ENCODE measurements at places on chromosomes 2 and 18.

GRCh38 chr18:46067438-46068007 is 4.5 kb downstream of the PSTPIP2 start:
- DNase-seq: no peak

- no peak for DNase-seq
Observed at GRCh38 chr18:76455003-76455676, 39.9 kb downstream of the ZNF516 start.

DNA sequence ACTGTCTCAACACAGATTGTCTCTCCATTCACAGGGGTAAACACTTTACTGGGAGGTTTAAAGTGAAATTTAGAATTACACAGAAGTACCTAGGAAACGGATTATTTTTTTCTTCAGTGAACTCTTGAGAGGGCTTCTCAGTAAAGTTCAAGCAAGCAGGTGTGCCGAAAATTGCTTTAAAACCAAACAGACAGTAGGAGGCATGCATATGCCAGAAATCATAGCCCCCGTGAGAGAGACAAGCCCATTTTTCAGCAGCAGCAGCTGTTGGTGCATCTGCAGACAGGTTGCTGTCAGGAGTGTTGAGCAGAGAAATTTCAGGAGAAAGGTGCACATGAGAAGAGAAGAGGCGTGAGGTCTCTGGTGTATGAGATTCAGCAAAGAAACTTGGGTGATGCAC is 2115.5 kb upstream of the CELF4 start:
- no peak for DNase-seq

- DNase-seq: no peak
Observed at GRCh38 chr2:212961255-212961654, 190.2 kb downstream of the IKZF2 start.

DNA sequence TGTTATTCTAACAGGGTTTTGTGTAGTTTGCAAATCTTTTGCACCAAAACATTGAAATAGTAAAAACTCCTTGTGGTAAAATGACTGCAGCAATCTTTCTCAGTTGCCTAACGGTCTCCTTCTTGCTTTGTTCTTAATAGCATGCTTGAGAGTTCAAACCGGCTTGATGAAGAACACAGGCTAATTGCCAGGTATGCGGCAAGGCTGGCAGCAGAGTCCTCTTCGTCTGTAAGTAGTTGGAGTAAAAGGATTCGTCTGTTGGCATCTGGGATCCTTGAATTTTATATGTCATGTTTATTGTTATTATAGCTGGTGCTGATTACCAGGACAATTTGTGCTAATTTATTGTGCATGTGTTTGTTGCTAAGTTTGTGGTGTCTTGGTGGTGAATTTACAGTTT is 138.1 kb downstream of the DTNA start:
- no peak for DNase-seq

GRCh38 chr2:240952496-240953246 is 45.7 kb upstream of the SNED1 start:
- no peak for DNase-seq

GRCh38 chr2:120133572-120134244 is 89.5 kb downstream of the TMEM185B start:
- DNase-seq: no peak

GRCh38 chr18:36582988-36583745 is 245.6 kb downstream of the TPGS2 start:
- no peak for DNase-seq

- no peak for DNase-seq
Observed at GRCh38 chr2:191650896-191651773, 26.8 kb upstream of the NABP1 start.

GRCh38 chr2:96260387-96261260 is 5.2 kb downstream of the TMEM127 start:
- DNase-seq: peak; percentile 27

DNA sequence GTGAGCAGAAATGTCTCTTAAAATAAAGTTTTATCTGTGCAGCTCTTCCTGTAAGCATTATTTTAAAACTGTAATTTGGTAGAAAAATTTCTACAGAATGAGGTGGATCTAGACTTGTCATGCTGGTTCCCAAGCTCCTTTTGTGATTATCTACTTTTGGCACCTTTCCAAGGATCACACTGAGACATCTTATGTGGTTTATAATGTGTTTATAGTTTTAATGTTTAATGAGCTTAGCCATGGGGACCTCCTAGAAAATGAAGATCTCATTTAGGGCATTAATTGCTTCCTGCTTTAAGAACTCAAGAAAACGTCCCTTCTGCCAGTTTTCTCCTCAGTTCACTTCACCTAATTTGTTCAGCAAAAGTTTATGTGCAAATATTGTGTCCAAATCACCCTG is 468.4 kb downstream of the SUCLG1 start:
- no peak for DNase-seq

GRCh38 chr2:61537277-61537949 is 743 bp downstream of the XPO1 start:
- DNase-seq: peak; percentile 55

DNA sequence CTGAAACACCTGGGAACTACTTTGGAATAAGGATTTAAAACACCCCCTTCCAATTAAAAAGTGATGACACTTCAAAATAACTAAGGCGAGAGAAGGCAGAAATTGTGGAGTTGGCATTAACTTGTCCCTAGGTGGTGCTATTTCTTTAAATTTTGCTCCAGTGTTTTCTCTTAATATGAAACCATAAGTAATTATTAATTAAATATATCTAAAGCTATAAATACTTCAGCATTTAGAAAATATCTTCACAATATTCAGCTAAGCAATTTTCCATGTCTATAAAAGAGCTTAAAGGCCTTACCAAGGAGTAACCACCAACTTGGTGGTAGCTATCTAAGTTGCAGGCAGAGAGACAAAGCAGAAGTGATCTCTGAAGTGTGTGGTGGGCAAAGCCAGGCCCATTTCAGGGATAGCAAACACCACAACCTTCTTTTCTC is 186.8 kb upstream of the PGAP1 start:
- DNase-seq: no peak

DNA sequence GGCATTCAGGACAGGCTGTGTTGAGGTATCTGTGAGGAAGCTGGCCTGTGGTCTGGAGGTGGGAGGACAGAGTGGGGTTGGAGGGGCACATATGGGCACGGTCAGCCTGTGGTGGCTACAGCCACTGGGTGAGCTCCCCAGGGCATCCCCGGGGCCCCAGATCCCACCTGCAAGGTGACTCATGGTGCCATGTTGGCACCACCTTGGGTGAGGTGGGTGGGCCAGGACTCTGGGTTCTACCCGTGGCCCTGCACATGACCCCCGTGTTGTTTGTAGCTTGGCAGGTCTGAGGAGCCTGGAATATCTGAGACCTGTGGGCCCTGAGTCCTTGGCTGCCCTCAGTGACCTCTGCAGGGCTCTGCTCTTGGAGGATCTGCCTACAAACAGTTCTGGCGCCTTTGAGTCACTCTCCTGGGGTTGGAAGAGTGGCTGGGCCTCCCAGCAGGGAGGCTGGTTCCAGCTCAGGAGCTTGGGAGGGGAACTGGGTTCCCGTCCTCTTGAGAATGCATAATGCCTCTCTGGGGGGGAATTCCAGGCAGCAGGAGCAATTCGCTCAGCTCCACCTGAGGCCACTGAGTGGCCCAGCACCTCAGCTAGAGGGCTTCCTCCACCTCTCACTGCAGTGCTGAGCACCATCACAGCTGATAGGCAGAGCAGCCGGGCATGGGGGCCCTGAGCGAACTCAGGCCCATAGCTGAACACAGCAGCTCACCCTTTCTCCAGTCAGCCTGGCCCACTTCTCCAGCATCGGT is 105.1 kb downstream of the DYSF start:
- DNase-seq: no peak

- DNase-seq: no peak
Observed at GRCh38 chr2:66577321-66578053, 142.6 kb downstream of the MEIS1 start.

DNA sequence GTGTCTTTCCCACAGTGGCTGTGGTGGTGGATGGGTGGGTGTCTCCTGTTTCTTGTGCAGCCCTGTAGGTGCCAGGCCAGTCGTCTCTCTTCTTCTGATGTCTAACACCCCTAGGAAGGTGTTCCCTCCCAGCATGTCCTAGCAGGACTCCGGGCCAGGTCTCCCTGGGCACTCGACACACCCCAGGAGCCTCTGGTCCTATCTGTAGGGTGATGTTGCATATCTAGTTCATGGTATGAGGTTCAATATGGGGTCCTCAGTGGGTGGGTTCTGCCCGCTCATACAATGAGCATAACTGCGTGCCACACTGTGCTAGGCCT is 14.4 kb downstream of the NGEF start:
- DNase-seq: no peak

DNA sequence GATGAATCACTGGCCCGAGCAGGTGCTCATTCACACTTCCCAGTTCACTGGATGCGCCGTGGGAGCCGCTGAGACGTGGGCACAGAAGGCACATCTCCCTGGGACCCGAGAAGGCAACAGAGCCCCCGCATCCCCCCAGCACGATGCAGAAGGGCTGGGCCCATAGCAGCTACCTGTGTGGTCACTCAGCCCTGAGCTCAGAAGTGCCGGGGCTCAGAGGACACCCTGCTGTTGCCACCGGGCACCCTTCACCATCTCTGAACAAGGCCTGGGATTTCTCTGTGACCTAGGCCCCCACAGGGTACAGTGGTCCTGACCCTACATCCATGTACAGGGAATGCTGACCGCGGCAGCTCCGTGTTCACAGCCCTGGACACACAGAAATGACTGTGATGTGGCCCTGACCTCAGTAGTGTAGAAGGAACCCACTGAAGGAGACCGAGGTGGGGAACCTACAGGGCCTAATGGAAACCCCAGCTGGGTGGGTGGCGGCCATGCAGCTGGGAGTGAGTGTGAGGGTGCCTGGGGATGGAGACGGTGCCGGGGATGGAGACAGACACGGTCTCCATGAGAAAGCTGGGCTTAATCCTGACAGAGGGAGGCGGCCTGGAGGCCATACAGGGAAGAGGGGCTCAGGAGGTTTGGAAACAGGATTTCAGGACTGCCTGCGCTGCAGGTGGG is 111.9 kb upstream of the OTOS start:
- DNase-seq: no peak

DNA sequence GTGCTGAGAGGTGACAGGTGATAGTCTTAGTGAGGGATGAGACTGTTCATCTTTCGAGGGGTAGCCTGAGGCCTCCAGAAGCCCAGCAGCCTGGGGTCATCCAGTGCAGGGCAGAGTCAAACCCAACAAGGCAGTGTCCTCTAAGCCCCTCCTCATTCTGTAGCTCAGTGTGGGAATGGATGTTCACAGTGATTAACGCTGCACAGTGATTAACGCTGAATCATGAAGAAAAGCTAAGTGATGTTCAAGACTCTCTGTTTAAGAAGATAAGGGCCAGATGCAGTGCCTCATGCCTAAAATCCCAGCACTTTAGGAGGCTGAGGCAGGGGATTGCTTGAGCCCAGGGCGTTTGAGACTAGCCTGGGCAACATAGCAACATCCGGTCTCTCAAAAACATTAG is 56.3 kb upstream of the LAPTM4A start:
- no peak for DNase-seq

GRCh38 chr2:202624133-202624532 is 10.6 kb upstream of the FAM117B start:
- DNase-seq: no peak

GRCh38 chr2:6931753-6932152 is 14.5 kb downstream of the RNF144A start:
- no peak for DNase-seq

GRCh38 chr2:142180820-142181533 is 50.2 kb upstream of the LRP1B start:
- DNase-seq: no peak

DNA sequence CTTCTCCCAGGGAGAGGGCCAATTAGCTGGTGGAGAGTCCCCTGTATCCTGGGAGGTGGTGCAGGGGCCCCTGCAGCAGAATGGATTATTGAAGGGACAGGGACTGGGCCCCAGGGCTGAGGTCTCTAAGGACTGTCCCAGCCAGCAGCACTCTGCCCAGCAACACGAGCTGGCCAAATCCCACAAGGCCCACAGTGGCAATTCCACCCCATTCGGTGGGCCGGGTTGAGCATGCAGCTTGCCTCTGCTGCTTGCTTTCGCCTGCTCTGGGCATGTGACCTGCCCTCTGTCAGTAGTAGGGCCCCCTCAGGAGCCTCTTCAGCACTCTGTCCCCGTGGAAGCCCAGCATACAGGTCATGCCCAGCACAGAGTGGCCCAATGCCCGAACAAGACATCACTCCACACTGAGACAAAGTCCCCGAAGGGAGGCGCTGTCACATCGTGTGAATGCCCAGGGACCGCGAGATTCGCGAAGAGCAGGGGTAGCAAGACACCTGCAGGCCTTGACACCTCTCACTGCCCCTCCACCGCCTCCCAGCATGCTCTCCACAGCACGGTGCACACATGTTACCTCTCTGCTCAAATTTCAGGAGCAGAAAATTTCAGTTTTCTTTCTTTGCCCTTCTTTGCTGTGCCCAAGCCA is 65.4 kb downstream of the CRACDL start:
- DNase-seq: no peak

GRCh38 chr2:181798022-181798421 is 93.5 kb upstream of the ITPRID2 start:
- DNase-seq: no peak

- no peak for DNase-seq
Observed at GRCh38 chr18:9902832-9903231, 11.0 kb upstream of the VAPA start.

- no peak for DNase-seq
Observed at GRCh38 chr2:179558010-179558934, 293.6 kb upstream of the SESTD1 start.

GRCh38 chr2:221572821-221573429 is 821 bp upstream of the EPHA4 start:
- DNase-seq: peak; percentile 32

- DNase-seq: no peak
Observed at GRCh38 chr2:219104107-219105035, 43.6 kb upstream of the IHH start.

DNA sequence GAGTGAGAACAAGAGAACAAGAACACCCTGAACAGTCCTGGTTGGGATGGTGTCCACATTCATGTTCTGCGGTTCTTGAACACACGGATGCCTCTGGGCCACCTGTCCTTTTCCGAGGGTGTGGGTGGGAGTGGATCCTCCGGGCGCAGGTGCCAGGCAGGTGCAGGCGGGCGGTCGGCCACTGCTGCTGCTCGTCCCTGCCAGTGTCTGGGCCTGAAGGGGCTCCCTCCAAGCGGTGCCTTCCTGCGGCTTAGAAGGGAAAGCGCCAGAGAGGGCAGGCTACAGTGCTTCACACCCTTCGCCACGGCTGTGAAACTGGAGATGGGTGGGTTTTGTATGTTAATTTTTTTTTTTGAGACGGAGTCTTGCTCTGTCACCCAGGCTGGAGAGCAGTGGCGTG is 8.0 kb upstream of the D2HGDH start:
- no peak for DNase-seq

- no peak for DNase-seq
Observed at GRCh38 chr2:181105562-181105961, 125.2 kb downstream of the UBE2E3 start.

GRCh38 chr2:20702563-20702962 is 35.6 kb downstream of the GDF7 start:
- no peak for DNase-seq

Data from activated naive CD4-positive, alpha-beta T cell treated with anti-CD3 and anti-CD28 coated beads, Interleukin-2, amount 50 U/mL, for 16 hours (primary cell).